Fibroblast of the aortic adventitia (primary cell): ENCODE measurements at places on chromosomes 3 and 15.

DNA sequence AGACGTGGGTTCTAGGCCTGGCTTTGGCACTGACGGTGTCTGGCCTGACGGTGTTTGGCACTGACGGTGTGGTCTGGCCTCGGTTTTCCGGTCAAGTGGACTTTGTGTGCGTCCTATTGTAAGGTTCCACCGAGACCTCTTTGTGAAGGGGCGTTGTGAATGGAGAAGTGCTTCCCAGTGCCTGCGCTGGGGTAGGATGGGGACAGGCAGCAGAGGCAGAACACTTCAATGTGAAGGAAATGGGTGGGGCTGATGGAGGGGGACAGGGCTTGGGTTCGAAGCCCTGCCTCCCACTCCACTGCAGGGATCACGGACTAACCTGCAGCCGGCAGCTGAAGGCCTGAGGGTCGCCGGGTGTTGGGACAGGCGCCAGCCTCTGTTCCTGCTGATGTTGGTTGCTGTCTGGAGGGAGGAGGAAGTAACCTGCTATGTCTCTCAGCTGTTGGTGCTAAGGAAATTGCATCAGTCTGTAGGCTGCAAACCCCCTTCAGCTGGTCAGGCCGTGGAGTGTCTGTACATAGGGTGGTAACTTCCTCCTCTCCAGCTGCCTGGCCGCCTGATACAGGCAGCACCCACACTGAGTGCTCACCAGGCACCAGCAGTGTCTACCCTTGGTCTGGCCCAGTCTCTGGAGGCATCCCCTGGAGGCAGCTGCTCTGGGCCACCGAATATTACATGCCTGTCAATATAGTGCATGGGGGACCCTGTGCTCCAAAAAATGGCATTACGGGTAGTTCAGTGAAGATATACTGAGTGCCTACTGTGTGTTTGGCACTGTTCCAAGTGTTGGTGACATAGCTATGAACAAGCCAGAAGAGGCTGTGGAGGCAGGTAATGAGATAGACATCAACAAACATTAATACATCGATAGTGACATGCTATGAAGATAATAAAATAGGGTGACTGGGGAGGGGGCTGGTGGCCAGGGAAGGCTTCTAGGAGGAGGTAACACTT lies 1.1 kb downstream of the TM6SF1 start:
- DNase-seq, result peak; percentile 23

- DNase-seq, result peak; percentile 88
Measured at GRCh38 chr3:9226326-9226725, 23.1 kb downstream of the SRGAP3 start.

GRCh38 chr15:60395276-60396011 lies 2.3 kb downstream of the ANXA2 start:
- peak; percentile 50 for DNase-seq

DNA sequence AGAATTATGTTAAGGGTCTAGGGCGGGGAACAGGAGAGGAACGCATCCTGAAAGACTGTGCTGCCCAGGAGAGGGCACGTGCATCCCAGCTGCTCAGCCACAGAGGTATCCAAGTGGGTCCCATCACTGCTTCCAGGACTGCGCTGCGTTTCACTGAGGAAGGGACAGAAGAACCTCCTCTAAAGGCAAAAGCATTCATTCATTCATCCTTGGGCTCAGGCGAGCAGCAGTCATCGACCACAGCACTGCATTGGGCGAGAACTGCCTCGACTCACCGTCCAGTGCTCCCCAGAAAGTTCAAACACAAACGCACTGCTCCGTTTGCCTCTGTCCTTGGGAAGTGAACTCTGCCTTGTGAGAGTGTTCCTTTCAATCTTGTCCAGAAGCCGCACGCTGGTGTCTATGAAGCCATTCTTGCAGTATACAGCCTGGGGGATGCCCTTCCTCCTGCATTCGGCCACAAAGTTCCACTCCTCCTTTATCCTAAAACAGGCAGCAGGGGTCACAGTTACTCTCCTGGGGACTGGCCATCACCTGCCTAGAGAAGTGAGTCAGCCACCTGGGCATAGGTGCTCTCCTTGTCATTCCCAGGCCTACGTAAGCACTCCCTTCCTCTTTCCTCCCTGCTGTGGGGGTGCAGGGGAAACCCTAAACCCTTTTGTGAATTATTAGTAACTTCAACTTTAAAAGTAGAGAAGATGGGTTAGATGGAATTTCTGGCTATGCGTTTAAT lies 21.2 kb downstream of the LRRC2 start:
- no peak for DNase-seq

GRCh38 chr3:146637871-146638270 lies 32.7 kb upstream of the PLSCR5 start:
- DNase-seq, result no peak

GRCh38 chr3:163481738-163482137 lies 1596.6 kb downstream of the SI start:
- DNase-seq, result no peak

GRCh38 chr3:156548041-156548687 lies 6.8 kb downstream of the SSR3 start:
- peak; percentile 25 for DNase-seq

DNA sequence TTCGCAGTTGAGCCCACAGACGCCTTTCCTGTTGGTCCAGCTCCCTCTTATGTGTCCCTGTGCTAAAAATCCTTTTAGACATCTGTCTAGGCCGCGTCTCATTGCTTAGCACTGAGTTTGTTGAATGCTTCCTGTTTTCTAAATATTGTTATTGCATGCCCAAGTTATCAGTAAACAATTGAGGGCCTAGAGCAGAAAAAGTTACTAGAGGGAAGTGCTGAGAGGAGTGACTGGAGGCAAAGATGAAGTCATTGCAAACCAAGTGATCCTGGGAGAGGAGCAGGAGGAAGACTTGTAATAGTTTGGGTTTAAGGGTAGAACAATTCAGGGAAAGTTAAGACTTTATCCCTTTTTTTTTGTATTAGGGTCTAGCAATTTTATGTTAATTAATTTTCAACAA lies 88.1 kb downstream of the DCUN1D1 start:
- no peak for DNase-seq

GRCh38 chr3:99118381-99118780 lies 216.9 kb upstream of the DCBLD2 start:
- no peak for DNase-seq
